ENCODE measurements at places on chromosomes 5 and 9.

- DNase-seq, result no peak
Observed at GRCh38 chr9:14071484-14071883, 242.5 kb downstream of the NFIB start.

DNA sequence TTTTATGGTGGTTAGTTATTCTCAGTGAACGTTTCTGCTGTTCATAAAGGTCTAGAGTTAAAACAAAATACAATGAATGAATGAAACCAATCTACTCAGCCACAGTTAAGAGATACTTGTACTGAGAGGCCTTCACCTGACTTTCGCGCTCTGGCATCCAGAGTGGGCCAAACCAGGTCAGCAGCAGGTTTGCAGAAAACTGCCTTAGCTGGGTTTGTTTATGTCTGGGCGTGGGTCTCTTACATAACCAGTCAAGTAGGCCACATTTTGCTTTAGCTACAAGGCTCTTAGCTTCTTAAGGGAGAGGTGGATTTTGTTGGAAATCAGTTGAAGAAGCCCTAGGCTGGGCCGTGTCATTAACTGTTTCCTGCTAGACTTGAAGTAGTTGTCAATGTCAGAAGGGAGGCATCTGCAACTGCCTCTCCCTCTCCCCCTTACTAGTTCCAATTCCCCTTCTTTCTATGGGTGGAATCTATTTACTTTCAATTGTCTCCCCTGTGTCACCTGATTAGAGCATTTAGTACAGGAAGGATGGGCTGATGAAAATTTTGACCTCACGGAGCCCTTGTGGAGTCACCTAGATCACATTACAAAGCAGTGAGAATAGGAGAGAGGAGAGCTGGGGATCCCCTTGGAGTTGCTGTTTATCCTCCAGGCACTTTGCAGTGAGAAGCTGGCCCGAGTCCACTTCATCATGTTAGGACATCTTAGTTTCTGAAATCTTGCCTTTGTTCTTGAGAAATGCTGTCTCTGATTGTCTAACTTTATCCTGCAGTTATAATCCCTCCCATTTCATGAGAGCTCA is 200.5 kb downstream of the ARHGEF28 start:
- DNase-seq, result no peak

DNA sequence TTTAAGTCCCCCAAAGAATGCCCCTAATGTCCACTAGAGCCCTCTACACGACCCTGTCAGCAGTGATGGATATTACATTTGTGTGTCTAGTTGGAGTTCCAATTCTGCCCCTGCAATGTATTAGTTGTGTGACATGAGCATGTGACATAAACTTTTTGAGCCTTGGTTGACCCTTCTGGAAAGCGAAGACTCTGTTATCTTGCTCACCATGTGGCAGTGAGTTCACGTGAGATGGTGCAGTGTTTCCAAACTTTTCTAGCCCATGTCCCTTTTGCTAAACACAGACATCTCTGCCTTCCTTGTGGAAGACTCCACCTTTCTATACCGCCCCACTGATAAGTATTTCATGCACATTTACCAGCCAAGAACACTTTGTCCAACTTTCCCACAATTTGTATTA is 87.0 kb upstream of the BOD1 start:
- DNase-seq, result no peak

DNA sequence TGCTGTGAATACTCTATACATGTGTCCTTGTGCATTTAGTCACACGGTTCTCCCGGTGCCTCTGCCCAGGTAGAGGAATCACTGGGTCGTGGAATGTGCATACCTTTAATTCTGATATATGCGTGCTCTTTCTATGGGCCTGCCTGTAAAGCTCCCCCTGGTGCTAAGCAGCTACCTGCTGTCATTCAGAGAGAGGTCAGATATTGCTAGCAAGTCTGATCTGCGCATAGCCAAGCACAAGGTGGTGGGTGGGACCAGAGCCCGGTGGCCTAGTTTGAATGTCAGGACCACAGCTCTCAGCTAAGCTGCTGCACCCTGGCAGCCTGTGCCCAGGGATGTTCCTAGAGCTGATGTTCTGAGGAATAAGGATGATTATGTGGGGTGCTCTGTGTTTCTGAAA is 33.4 kb downstream of the TJP2 start:
- no peak for DNase-seq

DNA sequence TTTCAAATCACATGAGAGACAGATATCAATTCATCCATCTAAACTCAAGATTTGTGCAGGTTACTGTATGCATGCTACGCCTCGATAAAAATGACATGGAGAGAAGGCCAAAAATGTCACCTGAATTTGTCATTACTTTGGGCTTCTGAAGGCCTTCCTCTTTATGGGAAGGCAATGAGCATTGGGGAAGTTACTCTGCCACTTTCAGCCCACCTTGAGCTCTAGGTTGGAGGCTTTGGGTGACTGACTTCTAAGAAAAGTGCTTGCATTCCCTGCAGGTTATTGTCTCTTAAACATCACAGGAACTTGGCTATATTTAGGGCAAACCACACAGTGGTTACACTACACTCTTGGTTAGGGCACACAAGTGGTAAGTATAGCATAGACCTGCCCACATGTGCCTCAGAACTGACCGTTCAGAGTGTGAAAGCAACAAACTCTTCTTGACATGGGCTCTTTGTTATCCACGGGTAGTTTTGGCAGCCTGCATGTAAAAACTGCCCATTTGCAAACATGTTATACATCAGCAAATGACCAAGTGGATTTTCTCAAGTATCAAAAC is 169.5 kb downstream of the ZNF608 start:
- no peak for DNase-seq

DNA sequence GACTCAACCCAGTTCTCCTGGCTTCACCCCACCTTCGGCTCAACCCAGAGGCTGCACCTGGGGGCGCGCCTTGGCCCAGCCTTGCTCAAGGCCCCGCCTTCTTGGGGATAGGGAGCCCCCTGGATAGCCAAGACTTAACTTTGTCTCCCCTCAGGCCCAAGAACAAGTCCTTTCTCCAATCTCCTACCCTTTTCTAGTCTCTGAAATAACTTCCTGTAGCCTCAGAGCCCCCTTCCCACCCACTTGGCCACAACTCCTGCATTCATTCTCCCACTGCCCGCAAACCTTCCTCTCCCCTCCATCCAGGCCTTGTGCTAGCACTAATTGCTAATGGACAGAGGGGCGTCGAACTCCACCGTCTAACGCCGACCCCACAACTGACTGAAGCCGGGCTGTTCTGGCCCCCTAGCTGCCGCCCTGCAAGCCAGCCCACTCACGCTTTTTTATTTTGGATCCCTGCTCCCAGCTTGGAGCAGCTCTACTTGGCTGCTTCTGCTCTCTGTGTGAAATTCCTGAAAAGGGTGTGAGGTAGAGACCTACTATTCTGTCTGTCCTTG is 579 bp upstream of the ASTN2 start:
- no peak for DNase-seq

DNA sequence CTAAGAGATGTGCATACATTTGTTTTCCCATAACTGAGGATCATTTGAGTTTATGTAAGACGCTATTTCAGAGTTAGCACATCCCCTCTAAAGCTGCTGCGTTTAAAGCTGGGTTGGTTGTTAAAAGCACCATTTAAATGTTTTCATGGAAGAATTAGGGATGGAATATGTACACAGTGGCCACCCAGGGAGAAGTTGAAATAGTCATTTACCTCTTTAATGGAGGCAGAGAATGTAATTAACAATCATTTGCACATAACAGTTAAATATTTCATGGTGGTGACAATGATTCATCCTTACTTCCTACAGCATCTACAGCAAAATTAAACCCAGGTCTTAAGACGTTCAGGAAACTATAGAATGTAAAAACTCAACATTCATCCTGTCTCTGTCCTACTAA is 100.3 kb downstream of the KIF4B start:
- DNase-seq, result no peak

Measured in NCI-H1105 treated with DMSO at 0.1 percent for 48 hours (cell line).